Glutamatergic neuron (in vitro differentiated cells): ENCODE measurements at places on chromosomes 1 and 21. TPM values are rescaled to one million over a fixed set of nuclear protein-coding genes. Genes with fewer than 3 reads are reported as not detected.

DNA sequence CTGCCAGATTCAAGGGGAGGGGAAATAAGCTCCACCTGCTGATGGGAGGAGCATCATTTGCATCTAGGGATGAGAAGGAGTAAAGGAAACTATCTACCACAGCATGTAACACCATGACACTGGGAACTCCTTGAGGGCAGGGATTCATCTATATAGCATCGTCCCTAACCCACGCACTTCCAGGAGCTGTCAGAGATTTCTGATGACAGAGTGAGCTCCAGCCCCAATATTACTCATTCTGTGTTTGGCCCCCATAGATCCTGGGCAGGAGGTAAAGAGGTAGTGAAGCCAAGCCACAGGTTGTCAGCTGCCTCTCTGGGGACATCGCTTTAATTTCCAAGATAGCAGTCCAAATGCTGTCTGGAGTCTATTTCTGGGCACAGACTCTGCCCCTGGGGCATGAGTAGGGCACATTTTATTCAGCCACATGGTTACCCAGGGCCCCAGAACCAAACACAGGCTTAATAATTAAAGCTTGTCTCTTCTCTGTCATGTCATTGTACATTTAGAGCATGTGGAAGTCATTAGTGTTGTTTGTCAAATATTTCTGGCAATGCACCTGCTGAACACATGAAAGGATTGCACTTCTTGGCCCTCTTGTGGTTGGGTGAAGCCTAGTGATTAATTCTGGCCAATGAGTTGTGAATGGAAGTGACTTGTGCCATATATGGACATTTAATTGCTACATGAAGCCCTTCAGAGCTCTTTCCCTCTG, 105.9 kb upstream of the POU3F1 start:
- no peak overlapping the region for H3K27ac ChIP-seq
- H3K36me3 ChIP-seq = peaks cover 14% of the 10 kb centered on the region
- no peak overlapping the region for H3K4me3 ChIP-seq
- peaks cover 32% of the 10 kb centered on the region for H3K4me1 ChIP-seq
- no peak for DNase-seq

DNA sequence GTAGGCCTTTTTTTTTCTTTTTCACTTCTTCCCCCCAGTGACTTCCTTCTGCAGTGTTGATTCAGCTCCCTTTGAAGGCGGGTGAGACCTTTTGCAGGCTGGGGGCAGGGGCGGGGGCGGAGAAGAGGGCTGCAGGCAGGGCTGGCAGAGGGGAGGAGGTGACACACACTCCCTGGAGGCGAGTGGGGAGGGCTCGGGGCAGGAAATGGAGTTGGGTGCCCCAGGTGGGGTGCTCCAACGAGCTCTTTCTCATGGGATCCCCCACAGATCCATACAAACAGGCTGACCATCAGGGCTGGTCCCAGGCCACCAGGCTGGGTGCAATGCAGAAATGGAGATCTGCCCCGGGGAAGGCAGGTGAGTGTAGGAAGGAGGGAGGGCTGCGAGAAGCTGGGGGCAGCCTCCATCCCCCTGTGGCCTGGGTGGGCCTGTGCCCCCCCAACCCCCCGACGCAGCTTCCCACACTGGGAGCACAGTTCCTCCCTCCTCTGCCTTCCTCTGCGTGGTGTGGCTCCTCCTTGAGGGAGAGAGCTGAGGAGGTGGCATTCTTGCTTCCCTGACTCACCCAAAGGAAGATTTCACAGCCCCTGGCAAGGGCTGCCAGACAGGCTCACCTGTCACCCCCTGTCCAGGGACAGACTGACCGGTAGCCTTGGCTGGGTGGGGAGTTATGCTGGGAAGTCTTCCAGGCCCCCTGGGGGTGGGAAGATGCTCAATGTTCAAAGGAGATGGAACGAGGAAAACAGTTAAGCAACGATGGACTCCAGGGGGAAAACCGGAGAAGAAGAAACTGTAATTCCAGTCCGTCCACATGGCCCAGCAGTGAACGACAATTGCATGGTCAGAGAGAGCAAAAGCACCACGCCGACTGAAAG, 7.1 kb upstream of the ITGB2 start:
- peaks cover 15% of the 10 kb centered on the region for H3K36me3 ChIP-seq
- no peak overlapping the region for H3K27ac ChIP-seq

DNA sequence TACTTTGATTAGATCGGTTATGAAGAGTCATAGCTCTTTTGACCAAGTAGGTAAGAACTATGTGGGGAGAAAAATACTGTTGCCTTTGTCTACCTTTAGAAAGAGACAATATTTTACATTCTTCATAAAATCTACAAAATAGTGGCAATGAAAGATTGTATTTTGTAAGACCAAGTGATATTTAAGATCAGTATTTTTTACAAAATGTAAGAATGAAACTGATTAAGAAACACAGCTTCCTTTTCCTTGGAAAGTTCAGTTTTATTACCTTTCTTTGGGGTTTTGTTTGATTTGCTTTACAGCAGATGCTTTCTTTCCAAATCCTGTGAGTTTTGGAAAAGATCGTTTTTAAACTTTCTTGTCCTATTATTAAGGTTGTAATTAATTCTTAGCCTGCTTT, 69.8 kb downstream of the SLC35A3 start:
- peak overlapping the region; percentile 98 for H3K4me3 ChIP-seq
- peak overlapping the region; percentile 97 for H3K27ac ChIP-seq
- peaks cover 9% of the 10 kb centered on the region for H3K27me3 ChIP-seq
- no peaks in the 10 kb centered on the region for H3K36me3 ChIP-seq

DNA sequence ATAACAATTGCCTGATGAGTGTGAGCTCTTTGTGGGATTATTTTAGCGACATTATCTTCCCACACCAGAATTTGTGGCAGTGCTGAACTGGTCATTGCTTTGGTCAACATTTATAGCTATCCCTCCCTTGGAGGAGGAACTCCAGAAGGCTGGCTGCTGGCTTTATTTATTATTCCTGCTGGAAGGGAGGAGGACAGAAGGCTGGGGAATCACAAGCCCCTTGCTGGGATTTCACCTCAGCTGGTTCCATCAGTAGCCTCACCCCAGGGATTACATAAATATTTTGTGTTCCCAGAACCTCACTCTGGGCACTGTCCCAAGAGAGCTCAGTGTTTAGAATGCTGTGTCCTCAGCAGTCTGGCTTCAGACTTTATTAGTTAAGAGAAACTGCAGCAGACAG, 102.8 kb upstream of the C1orf21 start:
- DNase-seq = peak; percentile 20
- no peak overlapping the region for H3K4me3 ChIP-seq
- H3K36me3 ChIP-seq = peaks cover 8% of the 10 kb centered on the region
- H3K27ac ChIP-seq = peak overlapping the region; percentile 76
- peaks cover 13% of the 10 kb centered on the region for H3K4me1 ChIP-seq

DNA sequence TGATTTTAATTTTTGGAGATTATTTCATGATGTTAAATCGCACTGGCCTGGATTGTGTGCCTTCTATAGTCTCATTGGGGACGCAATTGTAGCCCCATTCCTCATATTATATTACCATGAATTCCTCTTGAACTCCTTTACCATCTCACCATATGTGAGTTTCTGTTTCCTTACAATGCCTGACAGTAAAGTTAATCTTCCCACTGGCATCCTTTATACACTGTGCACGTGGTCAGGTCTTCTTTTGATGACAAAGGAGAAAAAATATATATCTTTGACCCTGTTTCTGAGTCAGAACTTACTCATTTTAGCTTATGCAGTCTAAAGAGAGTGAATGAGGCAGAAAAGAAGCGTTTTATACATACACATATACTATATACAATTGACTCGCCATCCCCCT, 774 bp upstream of the ABL2 start:
- H3K4me1 ChIP-seq = peaks cover 9% of the 10 kb centered on the region
- H3K27me3 ChIP-seq = peaks cover 4% of the 10 kb centered on the region
- DNase-seq = no peak
- no peaks in the 10 kb centered on the region for H3K36me3 ChIP-seq

GRCh38 chr1:45216861-45217260, 10.5 kb upstream of the ZSWIM5 start:
- H3K4me3 ChIP-seq = no peak overlapping the region
- no peaks in the 10 kb centered on the region for H3K4me1 ChIP-seq
- peaks cover 5% of the 10 kb centered on the region for H3K36me3 ChIP-seq
- DNase-seq = no peak

GRCh38 chr1:36864823-36865601, 169.3 kb downstream of the GRIK3 start:
- peaks cover 9% of the 10 kb centered on the region for H3K27me3 ChIP-seq
- no peak for DNase-seq
- peaks cover 4% of the 10 kb centered on the region for H3K36me3 ChIP-seq
- H3K4me1 ChIP-seq = peaks cover 21% of the 10 kb centered on the region
- H3K27ac ChIP-seq = peak overlapping the region; percentile 48

- no peak overlapping the region for H3K27ac ChIP-seq
- H3K27me3 ChIP-seq = peaks cover 5% of the 10 kb centered on the region
- no peak overlapping the region for H3K4me3 ChIP-seq
- no peaks in the 10 kb centered on the region for H3K4me1 ChIP-seq
- DNase-seq = no peak
These were observed 101.0 kb downstream of the KIF26B start for GRCh38 chr1:245255783-245256182.

- no peak for DNase-seq
- H3K4me3 ChIP-seq = no peak overlapping the region
- H3K36me3 ChIP-seq = no peaks in the 10 kb centered on the region
- no peaks in the 10 kb centered on the region for H3K4me1 ChIP-seq
- no peaks in the 10 kb centered on the region for H3K27me3 ChIP-seq
These were observed 16.1 kb downstream of the WLS start for GRCh38 chr1:68216089-68216772.

GRCh38 chr1:203340112-203340790, 10.7 kb downstream of the FMOD start:
- no peaks in the 10 kb centered on the region for H3K27me3 ChIP-seq
- no peak overlapping the region for H3K4me3 ChIP-seq
- no peaks in the 10 kb centered on the region for H3K36me3 ChIP-seq
- DNase-seq = peak; percentile 71
- no peak overlapping the region for H3K27ac ChIP-seq
- H3K4me1 ChIP-seq = peaks cover 30% of the 10 kb centered on the region

DNA sequence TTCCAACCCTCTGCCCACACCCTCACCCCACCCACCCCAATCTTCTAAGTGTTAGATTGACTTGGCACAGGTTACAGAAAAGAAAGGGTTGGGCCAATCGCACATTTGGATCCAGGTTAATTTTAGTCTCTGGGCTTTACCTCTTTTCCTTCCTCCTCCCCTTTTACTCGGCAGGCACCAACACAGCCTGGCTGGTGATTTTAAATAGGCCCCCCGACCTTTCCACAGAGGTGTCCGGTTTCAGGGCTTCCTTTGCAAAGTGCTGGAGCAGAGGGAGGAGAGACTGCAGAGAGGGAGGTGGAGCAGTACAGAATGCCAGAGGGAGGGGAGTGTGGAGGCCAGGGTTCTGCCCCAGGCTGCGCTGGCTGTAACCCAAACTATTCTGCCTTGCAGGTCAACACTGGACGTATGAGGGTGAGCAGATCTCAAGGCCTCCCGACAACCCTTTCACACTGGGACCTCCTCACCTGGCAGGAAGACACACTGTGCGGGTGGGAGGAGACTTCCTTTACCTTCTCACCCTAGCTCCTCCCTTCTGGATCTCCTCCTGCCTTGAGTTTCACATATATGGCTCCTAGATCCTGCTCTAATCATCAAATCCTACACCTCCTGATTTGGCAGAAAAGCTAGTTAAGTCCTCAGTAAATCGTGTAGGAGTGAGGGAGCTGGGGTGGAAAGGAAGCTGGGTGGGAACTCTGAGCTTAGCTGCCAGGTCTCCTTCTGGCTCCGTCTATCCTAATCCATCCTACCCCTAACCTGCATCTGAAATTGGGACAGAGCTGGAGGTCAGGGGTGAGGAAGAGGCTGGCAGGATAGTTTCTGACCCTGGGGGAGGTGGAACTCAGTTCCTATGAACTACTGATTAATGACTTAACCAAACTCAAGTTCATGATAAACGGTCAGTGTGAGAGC, 2.4 kb downstream of the CA14 start:
- no peaks in the 10 kb centered on the region for H3K36me3 ChIP-seq
- H3K27ac ChIP-seq = no peak overlapping the region
- no peak for DNase-seq
- peak overlapping the region; percentile 46 for H3K4me3 ChIP-seq
- H3K27me3 ChIP-seq = peaks cover 4% of the 10 kb centered on the region
- peaks cover 32% of the 10 kb centered on the region for H3K4me1 ChIP-seq

GRCh38 chr1:236354330-236355147, 39.5 kb upstream of the EDARADD start:
- no peak overlapping the region for H3K27ac ChIP-seq
- H3K36me3 ChIP-seq = peaks cover 18% of the 10 kb centered on the region
- H3K27me3 ChIP-seq = peaks cover 2% of the 10 kb centered on the region
- no peak for DNase-seq

- peaks cover 1% of the 10 kb centered on the region for H3K4me1 ChIP-seq
- DNase-seq = no peak
- H3K36me3 ChIP-seq = no peaks in the 10 kb centered on the region
- H3K27me3 ChIP-seq = peaks cover 2% of the 10 kb centered on the region
- H3K4me3 ChIP-seq = no peak overlapping the region
- no peak overlapping the region for H3K27ac ChIP-seq
These were observed 137.0 kb upstream of the TMEM51 start for GRCh38 chr1:15016526-15016925.

- H3K27ac ChIP-seq = no peak overlapping the region
- H3K36me3 ChIP-seq = no peaks in the 10 kb centered on the region
- no peak overlapping the region for H3K4me3 ChIP-seq
- H3K27me3 ChIP-seq = no peaks in the 10 kb centered on the region
- DNase-seq = no peak
- no peaks in the 10 kb centered on the region for H3K4me1 ChIP-seq
These were observed 238.5 kb downstream of the PTGER3 start for GRCh38 chr1:70809069-70809468.

- H3K27me3 ChIP-seq = peaks cover 10% of the 10 kb centered on the region
- H3K4me3 ChIP-seq = no peak overlapping the region
- H3K4me1 ChIP-seq = peaks cover 25% of the 10 kb centered on the region
- DNase-seq = peak; percentile 47
- no peaks in the 10 kb centered on the region for H3K36me3 ChIP-seq
These were observed 105.4 kb downstream of the SLC45A1 start for GRCh38 chr1:8423269-8423691.

- no peak overlapping the region for H3K4me3 ChIP-seq
- H3K4me1 ChIP-seq = peaks cover 32% of the 10 kb centered on the region
- peaks cover 8% of the 10 kb centered on the region for H3K27me3 ChIP-seq
- H3K36me3 ChIP-seq = no peaks in the 10 kb centered on the region
- peak; percentile 26 for DNase-seq
These were observed 4.3 kb upstream of the DPYD start for GRCh38 chr1:97925151-97925550.

- H3K4me3 ChIP-seq = no peak overlapping the region
- no peak for DNase-seq
- peaks cover 17% of the 10 kb centered on the region for H3K27me3 ChIP-seq
These were observed 14.7 kb downstream of the TIE1 start for GRCh38 chr1:43315481-43315880.

Gene DENND2C
- 0.54 TPM for total RNA-seq

Gene LHX8
- total RNA-seq = not detected

Gene SPRR2E
- not detected for total RNA-seq

Gene CFH
- total RNA-seq = not detected

Gene ANGPTL3
- not detected for total RNA-seq

Gene MRPS15
- total RNA-seq = 65.4 TPM

Gene KCNE1
- 1.6 TPM for total RNA-seq

Gene TIAM1
- 23.3 TPM for total RNA-seq

Gene IVL
- total RNA-seq = not detected

Gene COL6A2
- total RNA-seq = 55.2 TPM

Gene DCST1
- not detected for total RNA-seq

Gene LRRC8D
- 54.9 TPM for total RNA-seq

Gene CA14
- total RNA-seq = 1.5 TPM

Gene FBXO42
- 27.7 TPM for total RNA-seq
